Activated CD4-positive, alpha-beta T cell treated with anti-CD3 and anti-CD28 coated beads, Interleukin-2, amount 10 ng/mL, durations not matched to agents 24 days and 14 days (primary cell): ENCODE measurements at places on chromosomes 6 and 20. TPM values are rescaled to one million over a fixed set of nuclear protein-coding genes. Genes with fewer than 3 reads are reported as not detected.

Gene CYP24A1
- total RNA-seq, result not detected in 2 replicates

Gene NRSN1
- not detected in 2 replicates for total RNA-seq

Gene SNAI1
- total RNA-seq, result 1.6 and 2.3 TPM in 2 replicates

Gene PGC
- not detected in 2 replicates for total RNA-seq

Gene CFAP61
- not detected in 2 replicates for total RNA-seq

Gene SLA2
- total RNA-seq, result 59.0 and 59.6 TPM in 2 replicates

Gene NT5E
- total RNA-seq, result 14.8 and 15.2 TPM in 2 replicates

Gene ZBTB12
- total RNA-seq, result 3.7 and 4.6 TPM in 2 replicates

Gene BFSP1
- 0.33 and 0.43 TPM in 2 replicates for total RNA-seq

Gene TREM2
- not detected in 2 replicates for total RNA-seq

Gene NKX2-4
- not detected in 2 replicates for total RNA-seq

Gene TBC1D7
- total RNA-seq, result 25.1 and 26.8 TPM in 2 replicates

Gene TRIM40
- total RNA-seq, result not detected in 2 replicates

Gene SLC22A2
- not detected in 2 replicates for total RNA-seq

Gene PLN
- not detected in 2 replicates for total RNA-seq

Gene TAPBP
- total RNA-seq, result 271 and 278 TPM in 2 replicates

Gene MROH8
- 0.63 and 1.3 TPM in 2 replicates for total RNA-seq

Gene MOXD1
- 0.12 TPM in 1 of 2 replicates, not detected in the other for total RNA-seq

Gene GJA1
- not detected in 2 replicates for total RNA-seq

Gene GSTA3
- total RNA-seq, result not detected in 2 replicates

Gene CHRNA4
- not detected in 2 replicates for total RNA-seq

Gene PRND
- total RNA-seq, result not detected in 2 replicates

Gene ARMC2
- total RNA-seq, result 2.7 and 3.3 TPM in 2 replicates

Gene TPBG
- not detected in 2 replicates for total RNA-seq

Gene SLC17A2
- 0.14 TPM in 1 of 2 replicates, not detected in the other for total RNA-seq

Gene TBXT
- total RNA-seq, result not detected in 2 replicates

Gene FAM209B
- total RNA-seq, result 1.3 and 1.5 TPM in 2 replicates

Gene TCF19
- 79.5 and 82.6 TPM in 2 replicates for total RNA-seq

Gene NAPB
- 13.6 and 14.2 TPM in 2 replicates for total RNA-seq

Gene TAGAP
- total RNA-seq, result 183 and 187 TPM in 2 replicates

Gene ADGB
- total RNA-seq, result not detected in 2 replicates

Gene LPIN3
- total RNA-seq, result 1.2 and 1.6 TPM in 2 replicates

Gene PCSK2
- total RNA-seq, result not detected in 2 replicates

Gene PNPLA1
- not detected in 2 replicates for total RNA-seq

Gene RAB32
- 0.89 and 0.92 TPM in 2 replicates for total RNA-seq

Gene RIMS1
- not detected in 2 replicates for total RNA-seq

Gene AP5S1
- 13.0 and 13.5 TPM in 2 replicates for total RNA-seq

Gene SLC17A3
- total RNA-seq, result 0.58 and 0.99 TPM in 2 replicates

Gene FOXQ1
- not detected in 2 replicates for total RNA-seq

Gene LRRC73
- total RNA-seq, result 0.14 and 0.51 TPM in 2 replicates

Gene HBS1L
- 94.4 and 104 TPM in 2 replicates for total RNA-seq

Gene SLC22A3
- total RNA-seq, result not detected in 2 replicates

Gene CCN6
- 0.26 and 0.72 TPM in 2 replicates for total RNA-seq

Gene MCCD1
- total RNA-seq, result not detected in 2 replicates
